Stimulated activated CD8-positive, alpha-beta memory T cell treated with anti-CD3 and anti-CD28 coated beads, Interleukin-15, amount 100 ng/mL, for 24 hours (primary cell): ENCODE measurements at places on chromosomes 4 and X.

DNA sequence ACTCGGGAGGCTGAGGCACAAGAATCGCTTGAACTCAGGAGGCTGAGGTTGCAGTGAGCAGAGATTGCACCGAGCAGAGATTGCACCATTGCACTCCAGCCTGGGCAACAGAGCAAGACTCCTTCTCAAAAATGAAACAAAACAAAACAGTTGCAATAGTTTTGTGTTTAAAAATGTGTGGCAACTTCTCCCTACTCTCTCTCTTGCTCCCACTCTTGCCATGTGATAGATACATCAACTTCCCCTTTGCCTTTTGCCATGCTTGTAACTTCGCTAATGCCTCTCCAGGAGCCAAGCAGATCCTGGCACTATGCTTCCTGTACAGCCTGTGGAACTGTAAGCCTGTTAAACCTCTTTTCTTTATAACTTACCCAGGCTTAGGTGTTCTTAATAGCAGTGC lies 52.5 kb upstream of the INTU start:
- no peak for DNase-seq

DNA sequence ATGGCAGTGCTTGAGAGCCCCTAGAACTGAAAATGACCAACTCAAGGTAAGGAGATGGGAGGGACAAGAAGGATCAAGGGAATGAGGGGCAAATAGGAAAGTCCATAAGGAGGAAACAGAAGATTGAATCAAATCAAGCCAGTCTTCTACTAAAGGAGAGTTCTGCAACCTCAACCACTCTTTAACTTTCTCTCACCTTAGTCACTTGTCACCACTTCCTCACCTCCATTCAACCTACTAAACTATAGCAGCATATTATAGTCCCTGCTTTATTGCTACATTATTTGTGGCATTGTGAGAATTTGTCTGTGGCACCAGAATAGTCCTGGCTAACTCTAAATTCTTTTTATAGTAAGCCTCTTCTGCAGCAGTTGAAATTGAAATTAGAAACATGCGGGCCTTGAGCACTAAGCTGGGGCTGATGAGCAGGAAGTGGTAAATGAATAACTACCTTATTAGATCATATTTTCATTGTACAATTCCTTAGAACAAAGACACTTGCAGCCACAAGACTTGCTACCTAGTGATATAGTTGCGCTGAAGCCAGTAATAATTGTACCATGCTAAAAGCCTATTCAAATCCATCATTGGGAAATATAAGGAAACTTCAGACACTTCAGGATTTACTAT lies 336.9 kb downstream of the ZNF674 start:
- no peak for DNase-seq

- no peak for DNase-seq
Measured at GRCh38 chr4:3340700-3341083, 47.9 kb downstream of the RGS12 start.

DNA sequence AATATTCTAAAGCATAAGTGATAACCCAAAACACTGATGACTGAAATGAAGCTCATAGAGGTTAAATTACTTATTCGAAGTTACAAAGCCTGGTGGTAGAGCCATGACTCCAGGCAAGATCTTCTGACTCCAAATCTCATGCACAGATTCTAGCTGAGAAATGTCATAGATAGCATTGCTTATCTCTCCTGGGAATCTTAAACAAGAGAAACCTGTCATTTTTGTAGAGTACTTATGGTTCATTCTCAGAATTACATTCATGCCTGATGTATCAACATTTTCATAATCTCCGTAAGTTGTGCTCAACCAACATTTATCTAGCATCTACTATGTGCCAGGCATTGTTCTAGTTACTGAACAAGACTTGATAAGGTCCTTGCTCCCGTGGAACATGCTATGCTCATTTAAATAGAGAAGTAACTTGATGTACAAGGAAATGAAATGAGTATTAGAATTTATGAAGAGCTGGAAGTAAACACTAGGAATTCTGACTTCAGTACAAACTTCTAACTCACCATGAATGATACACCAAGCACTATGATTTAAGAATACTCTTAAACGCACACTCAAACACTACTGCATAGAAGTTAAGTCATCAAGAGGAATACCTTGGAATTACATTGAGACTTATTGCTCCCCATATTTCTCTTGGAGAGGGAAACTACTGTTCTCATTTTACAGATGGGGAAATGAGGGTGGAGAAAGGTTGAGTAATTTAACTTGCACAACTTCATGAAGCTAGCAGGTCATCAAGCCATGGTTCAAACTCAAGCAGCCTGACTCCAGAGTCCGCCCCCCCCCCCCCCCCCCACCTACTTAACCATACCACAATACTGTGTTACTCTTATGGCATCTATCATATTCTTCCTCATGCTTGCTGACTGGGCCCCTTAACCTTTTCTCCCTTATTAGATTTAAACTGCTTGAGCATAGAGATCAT lies 45.4 kb downstream of the MBNL3 start:
- no peak for DNase-seq

- DNase-seq = no peak
Measured at GRCh38 chr4:53830511-53830910, 233.9 kb downstream of the CHIC2 start.

- DNase-seq = no peak
Measured at GRCh38 chr4:104421566-104421965, 73.1 kb downstream of the CXXC4 start.
